ENCODE measurements at places on chromosomes 2 and 18. TPM values are rescaled to one million over a fixed set of nuclear protein-coding genes. Genes with fewer than 3 reads are reported as not detected.

DNA sequence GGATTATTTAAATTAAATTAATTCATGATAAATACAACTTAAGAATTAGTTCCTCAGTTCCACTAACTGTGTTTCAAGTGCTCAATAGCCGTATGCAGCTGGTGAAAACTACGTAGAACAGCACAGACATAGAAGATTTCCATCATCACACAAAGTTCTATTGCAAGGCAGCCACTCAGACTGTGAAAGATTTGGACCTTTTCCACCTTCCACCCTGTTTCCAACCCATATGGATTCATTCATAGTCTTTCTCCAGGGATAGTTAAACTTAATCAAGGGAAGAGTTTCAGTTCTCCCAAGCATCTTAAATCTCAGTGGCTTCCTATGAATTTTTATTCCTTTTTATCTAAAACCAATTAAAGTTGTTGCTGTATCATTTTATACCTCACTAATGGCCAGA lies 2030.8 kb downstream of the SUCLG1 start:
- no peaks in the 10 kb centered on the region for H3K27me3 ChIP-seq
- no peak for DNase-seq
- H3K4me3 ChIP-seq, result no peak overlapping the region
- no peaks in the 10 kb centered on the region for H3K36me3 ChIP-seq
- H3K27ac ChIP-seq, result no peak overlapping the region

DNA sequence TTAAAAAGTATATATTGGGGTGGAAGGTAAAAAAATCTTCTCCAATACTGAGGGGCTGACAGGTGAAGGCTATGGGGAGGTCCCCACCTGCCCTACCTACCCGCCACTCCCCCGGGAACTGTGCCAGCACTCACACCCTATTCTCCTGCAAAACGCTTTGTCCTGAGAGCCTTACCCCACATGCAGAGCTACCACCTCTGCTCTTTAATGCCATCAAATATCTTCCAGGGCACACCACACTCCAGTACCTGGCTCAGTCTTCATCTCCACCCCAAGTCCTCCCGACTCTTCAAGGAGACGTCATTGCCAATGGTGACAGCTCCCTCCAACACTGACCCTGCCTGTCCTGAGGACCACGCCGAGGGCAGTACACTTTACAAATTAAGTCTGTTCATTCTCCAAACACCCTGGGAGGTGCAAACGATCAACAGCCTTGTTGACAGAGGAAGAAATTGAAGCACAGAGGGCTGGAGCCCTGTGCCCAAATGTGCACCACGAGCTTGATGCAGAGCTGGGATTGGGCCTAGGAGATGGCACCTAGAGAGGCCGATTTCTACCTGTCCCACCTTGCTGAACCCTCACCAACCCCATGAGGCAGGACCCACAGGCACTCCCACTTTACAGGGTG lies 6.0 kb upstream of the GPR55 start:
- peaks cover 14% of the 10 kb centered on the region for H3K27me3 ChIP-seq
- H3K27ac ChIP-seq, result no peak overlapping the region
- no peak overlapping the region for H3K4me3 ChIP-seq
- no peaks in the 10 kb centered on the region for H3K36me3 ChIP-seq

GRCh38 chr18:69444221-69444620 lies 43.5 kb downstream of the DOK6 start:
- no peaks in the 10 kb centered on the region for H3K27me3 ChIP-seq
- no peak for DNase-seq
- H3K36me3 ChIP-seq, result no peaks in the 10 kb centered on the region
- no peak overlapping the region for H3K27ac ChIP-seq

IL36RN gene
- not detected for total RNA-seq

CD226 gene
- 0.46 TPM for total RNA-seq

DNA sequence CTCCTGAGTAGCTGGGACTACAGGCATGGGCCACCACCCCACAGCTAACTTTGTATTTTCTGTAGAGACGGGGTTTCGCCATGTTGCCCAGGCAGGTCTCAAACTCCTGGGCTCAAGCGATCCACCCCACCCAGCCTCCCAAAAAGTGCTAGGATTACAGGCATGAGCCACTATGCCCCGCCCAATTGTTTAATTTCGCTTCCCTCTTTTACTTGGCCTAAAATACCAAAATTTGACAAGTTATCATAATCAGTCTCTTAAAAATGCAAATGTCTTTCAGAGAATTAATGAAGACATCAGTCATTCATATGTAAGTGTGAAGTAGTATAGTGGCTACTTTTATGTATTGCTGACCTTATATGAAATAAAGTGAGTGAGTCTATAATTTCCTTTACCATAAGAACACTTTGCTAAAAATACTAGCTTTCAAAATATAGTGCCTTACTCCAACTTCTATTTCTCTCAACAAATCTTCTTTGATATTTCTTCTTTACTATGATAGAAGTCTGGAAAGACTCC lies 9.8 kb downstream of the FBXO11 start:
- no peak overlapping the region for H3K4me3 ChIP-seq
- H3K36me3 ChIP-seq, result peaks cover 6% of the 10 kb centered on the region
- peaks cover 66% of the 10 kb centered on the region for H3K4me1 ChIP-seq
- no peak for DNase-seq
- no peaks in the 10 kb centered on the region for H3K27me3 ChIP-seq

- DNase-seq, result no peak
- H3K36me3 ChIP-seq, result no peaks in the 10 kb centered on the region
- H3K4me3 ChIP-seq, result no peak overlapping the region
Observed at GRCh38 chr2:177174486-177174885, 38.1 kb upstream of the HNRNPA3 start.

- no peak overlapping the region for H3K27ac ChIP-seq
- DNase-seq, result no peak
- H3K36me3 ChIP-seq, result no peaks in the 10 kb centered on the region
- peaks cover 10% of the 10 kb centered on the region for H3K27me3 ChIP-seq
Observed at GRCh38 chr18:24504401-24504800, 44.0 kb downstream of the HRH4 start.

DNA sequence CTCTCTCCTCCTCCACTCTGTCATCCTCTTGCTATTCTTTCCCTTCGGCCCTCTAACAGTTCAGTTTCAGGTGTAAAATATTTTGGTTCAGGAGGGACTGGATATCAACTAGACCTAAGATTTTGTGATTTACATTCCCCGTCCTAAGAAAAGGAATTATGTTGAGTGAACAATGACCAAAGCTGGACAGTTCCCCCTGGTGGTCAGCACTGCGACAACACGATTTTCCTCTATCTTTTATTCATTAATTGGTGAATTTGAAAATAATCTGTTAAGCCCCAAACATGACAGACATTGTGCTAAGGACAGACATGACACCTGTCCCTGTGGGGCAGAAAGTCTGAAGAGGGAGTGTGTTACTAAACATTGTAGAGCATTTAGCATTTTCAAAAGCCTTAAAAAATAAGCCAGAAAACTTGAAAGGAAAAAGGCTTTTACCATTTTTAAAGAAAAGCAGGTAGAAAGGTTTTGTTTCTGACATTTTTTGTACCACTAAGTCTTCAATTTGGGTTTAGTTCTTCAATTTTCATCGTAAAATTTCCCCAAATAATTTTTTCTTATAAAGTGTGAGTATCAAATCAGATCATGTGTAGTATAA lies 28.4 kb upstream of the GTF2A1L start:
- peak overlapping the region; percentile 46 for H3K27ac ChIP-seq
- no peak for DNase-seq
- H3K4me3 ChIP-seq, result no peak overlapping the region
- peaks cover 28% of the 10 kb centered on the region for H3K36me3 ChIP-seq
- H3K27me3 ChIP-seq, result no peaks in the 10 kb centered on the region

DNA sequence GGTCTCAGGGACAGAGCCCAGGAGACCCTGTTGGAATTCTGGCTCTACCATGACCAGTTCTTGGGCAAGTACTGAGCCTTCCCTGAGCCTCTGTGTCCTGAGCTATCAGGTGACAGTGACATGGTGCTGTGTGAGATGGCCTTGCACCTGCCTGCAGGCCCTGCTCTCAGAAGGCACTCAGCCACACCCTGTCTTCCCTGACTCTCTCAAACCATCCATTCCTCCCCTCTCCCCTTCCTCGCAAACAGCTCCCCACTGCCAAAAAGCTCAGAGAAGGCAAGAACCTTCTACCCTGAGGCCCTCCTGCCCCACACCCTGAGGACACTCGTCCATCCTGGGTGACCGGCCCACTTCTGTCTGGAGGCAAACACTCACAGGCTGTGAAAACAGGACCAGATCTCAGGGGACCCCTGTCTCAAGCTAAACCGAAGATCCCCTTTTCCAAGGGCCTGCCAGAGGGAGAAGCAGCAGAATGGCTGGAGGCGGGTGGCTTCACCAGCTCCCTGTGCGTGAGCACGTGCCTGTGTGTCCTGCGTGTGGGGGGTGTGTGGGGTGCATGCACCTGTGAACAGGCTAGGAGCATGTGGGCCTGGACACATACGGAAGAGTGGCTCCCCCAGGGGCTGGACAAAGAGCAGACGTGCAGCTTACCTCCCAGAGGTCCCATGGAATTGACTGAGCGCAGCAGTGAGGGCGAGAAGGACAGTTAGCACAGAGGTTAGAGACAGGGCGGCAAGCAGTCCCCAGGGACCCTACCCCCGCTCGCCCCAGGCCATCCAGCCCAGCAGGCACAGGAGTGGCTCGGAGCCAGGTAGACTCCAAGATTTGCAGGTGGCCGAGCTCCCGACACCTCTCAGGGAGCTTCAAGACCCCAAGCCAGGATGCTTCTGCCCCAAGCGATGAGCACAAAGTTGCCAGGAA lies 53.9 kb downstream of the BIN1 start:
- H3K36me3 ChIP-seq, result peaks cover 10% of the 10 kb centered on the region
- H3K27ac ChIP-seq, result peak overlapping the region; percentile 11
- H3K27me3 ChIP-seq, result no peaks in the 10 kb centered on the region
- no peak overlapping the region for H3K4me3 ChIP-seq
- H3K4me1 ChIP-seq, result peaks cover 10% of the 10 kb centered on the region

DNA sequence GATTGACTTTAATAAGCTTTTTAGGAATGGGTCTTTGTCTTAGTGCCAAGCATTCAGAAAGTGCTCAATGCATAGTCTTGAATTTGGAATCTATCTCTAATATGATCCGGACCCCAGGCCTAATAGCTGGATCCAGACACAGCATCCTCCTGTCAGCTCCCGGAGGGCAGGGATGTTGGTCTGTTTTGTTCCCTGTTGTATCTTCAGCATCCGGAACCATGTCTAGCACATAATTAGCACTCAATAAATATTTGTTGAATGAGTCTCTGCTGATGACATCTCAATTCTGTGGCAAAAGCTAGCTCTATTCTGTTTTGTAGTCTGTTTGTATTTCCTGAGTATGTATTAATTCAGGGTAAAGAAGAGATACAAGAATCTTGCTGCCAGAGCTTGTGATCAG lies 169.1 kb downstream of the DCDC2C start:
- H3K4me3 ChIP-seq, result no peak overlapping the region
- no peaks in the 10 kb centered on the region for H3K27me3 ChIP-seq
- no peak for DNase-seq
- no peaks in the 10 kb centered on the region for H3K36me3 ChIP-seq

GRCh38 chr2:119431976-119432850 lies 559 bp downstream of the TMEM37 start:
- no peak for DNase-seq
- no peak overlapping the region for H3K27ac ChIP-seq
- H3K36me3 ChIP-seq, result no peaks in the 10 kb centered on the region
- H3K27me3 ChIP-seq, result peaks cover 56% of the 10 kb centered on the region
- H3K4me1 ChIP-seq, result peaks cover 12% of the 10 kb centered on the region

Measured in osteocyte (in vitro differentiated cells).